Omental fat pad (tissue), 4 donors: ENCODE measurements at places on chromosomes 13 and 19. TPM values are rescaled to one million over a fixed set of nuclear protein-coding genes. Genes with fewer than 3 reads are reported as not detected.

The ZNF490 gene
- 6.3 TPM for total RNA-seq

The ZNF569 gene
- 8.0 TPM for total RNA-seq

The ZNF223 gene
- total RNA-seq = 4.7 TPM

- DNase-seq = no peak
Measured at GRCh38 chr13:101120007-101120406, 296.3 kb downstream of the NALCN start.

- no peak for DNase-seq
Measured at GRCh38 chr19:34336781-34337271, 28.2 kb upstream of the GPI start.

DNA sequence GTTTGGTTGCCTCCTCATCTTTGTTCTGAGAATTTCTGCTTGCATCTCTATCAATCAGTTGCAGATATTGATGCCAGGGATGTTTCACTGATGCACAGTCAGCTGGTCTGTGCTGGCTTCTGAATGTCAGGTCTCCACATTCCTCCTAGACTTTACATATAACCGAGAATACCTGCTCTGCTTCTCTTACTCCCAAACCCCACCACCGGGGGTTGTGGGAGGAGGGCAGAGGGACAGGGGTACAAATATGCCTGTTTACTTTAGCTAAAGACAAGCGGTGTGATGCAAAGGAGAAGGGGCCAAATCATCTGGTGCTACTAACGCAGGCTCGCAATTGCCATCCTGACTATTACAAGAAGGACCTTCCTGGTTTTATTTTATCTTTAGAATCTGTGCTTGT is 17.4 kb upstream of the KLHL1 start:
- no peak for DNase-seq

DNA sequence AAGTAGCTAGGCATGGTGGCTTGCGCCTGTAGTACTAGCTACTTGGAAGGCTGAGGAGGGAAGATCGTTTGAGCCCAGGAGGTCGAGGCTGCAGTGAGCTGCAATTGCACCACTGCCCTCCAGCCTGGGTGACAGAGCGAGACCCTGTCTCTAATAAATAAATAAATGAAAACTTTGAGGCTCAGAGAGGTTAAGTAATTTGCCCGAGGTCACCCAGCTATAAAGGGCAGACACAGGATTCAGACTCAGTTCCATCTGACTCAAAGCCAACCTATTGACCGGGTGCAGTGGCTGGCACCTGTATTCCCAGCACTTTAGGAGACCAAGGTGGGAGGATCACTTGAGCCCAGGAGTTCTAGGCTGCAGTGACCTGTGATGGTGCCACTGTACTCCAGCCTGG is 7.4 kb upstream of the OLFM2 start:
- no peak for DNase-seq
